ENCODE measurements at places on chromosomes 6 and 20. TPM values are rescaled to one million over a fixed set of nuclear protein-coding genes. Genes with fewer than 3 reads are reported as not detected.

- no peak for DNase-seq
- H3K27me3 ChIP-seq: no peaks in the 10 kb centered on the region
- H3K27ac ChIP-seq: no peak overlapping the region
- no peaks in the 10 kb centered on the region for H3K4me1 ChIP-seq
- H3K36me3 ChIP-seq: no peaks in the 10 kb centered on the region
Measured at GRCh38 chr20:48025661-48026060, 240.4 kb upstream of the SULF2 start.

- peak overlapping the region; percentile 77 for H3K27ac ChIP-seq
- H3K4me3 ChIP-seq: no peak overlapping the region
- no peak for DNase-seq
Measured at GRCh38 chr6:137414599-137414998, 79.6 kb downstream of the OLIG3 start.

Gene SPATS1
- not detected for total RNA-seq

DNA sequence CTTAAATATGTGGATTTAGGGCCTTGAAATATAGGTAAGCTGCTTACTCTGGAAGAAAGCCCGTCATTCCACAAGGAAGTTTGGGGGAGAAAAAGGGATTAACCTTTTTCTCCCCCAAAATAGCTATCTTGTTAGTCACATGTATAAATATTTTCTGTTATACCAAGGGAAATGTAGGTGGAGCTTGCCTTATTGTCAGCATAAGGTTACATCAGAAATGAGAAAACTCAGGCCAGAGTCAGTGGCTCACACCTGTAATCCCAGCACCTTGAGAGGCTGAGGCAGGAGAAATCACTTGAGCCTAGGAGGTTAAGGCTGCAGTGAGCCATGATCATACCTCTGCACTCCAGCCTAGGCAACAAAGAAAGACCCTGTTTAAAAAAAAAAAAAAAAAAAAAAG lies 129.9 kb downstream of the LRFN2 start:
- no peak overlapping the region for H3K4me3 ChIP-seq
- no peaks in the 10 kb centered on the region for H3K27me3 ChIP-seq
- no peak for DNase-seq
- H3K36me3 ChIP-seq: no peaks in the 10 kb centered on the region
- no peak overlapping the region for H3K27ac ChIP-seq
- no peaks in the 10 kb centered on the region for H3K4me1 ChIP-seq

DNA sequence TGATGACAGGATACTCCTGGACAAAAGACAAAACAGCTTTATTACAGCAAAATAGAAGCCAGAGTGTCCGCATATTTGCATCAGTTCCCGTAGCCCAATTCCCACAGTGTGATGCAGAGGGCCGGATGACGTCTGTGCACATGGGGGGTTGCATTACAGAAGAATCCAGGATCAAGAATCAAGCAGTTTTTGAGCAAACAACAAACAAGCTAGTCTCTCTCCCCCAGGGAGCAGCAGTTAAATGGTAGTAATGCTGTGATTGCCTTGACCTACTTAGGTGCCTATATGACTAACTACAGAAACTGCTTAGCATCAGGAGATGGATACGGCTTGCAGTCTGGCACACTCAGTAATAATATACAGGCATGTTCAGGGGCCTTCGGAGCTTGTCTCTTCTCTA lies 3.2 kb upstream of the SDHAF4 start:
- H3K4me3 ChIP-seq: no peak overlapping the region
- peaks cover 2% of the 10 kb centered on the region for H3K4me1 ChIP-seq
- H3K27me3 ChIP-seq: no peaks in the 10 kb centered on the region
- no peak overlapping the region for H3K27ac ChIP-seq
- no peaks in the 10 kb centered on the region for H3K36me3 ChIP-seq
- no peak for DNase-seq

GRCh38 chr20:19977373-19977770 lies 39.8 kb upstream of the NAA20 start:
- DNase-seq: no peak
- no peaks in the 10 kb centered on the region for H3K36me3 ChIP-seq
- no peak overlapping the region for H3K27ac ChIP-seq
- H3K4me1 ChIP-seq: peaks cover 13% of the 10 kb centered on the region
- H3K4me3 ChIP-seq: no peak overlapping the region

Gene NOX3
- total RNA-seq: not detected

DNA sequence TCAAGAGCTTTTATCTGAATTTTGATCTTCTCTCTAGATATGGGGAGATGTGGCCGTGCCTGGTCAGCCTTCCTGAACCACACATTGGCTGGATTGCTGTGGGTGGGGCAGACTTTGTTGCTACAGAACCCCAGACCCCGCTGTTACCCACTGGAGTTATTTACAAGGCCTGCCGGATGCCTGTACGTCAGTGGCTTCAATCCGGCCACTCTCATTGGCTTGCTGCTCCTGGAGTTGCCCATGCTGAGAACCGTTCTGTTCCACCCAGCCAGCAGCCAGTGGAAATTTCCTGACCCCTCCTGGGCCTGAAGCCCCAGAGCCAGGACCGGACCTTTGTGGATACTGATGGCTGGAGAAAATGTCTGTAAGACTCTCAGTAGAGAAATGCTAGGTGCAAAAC lies 101.9 kb downstream of the TFAP2C start:
- no peak overlapping the region for H3K27ac ChIP-seq
- peaks cover 19% of the 10 kb centered on the region for H3K27me3 ChIP-seq
- no peaks in the 10 kb centered on the region for H3K36me3 ChIP-seq

- DNase-seq: no peak
- no peaks in the 10 kb centered on the region for H3K36me3 ChIP-seq
- H3K4me3 ChIP-seq: no peak overlapping the region
- no peak overlapping the region for H3K27ac ChIP-seq
- H3K4me1 ChIP-seq: no peaks in the 10 kb centered on the region
- H3K27me3 ChIP-seq: no peaks in the 10 kb centered on the region
Measured at GRCh38 chr20:54485631-54486030, 10.2 kb downstream of the DOK5 start.

DNA sequence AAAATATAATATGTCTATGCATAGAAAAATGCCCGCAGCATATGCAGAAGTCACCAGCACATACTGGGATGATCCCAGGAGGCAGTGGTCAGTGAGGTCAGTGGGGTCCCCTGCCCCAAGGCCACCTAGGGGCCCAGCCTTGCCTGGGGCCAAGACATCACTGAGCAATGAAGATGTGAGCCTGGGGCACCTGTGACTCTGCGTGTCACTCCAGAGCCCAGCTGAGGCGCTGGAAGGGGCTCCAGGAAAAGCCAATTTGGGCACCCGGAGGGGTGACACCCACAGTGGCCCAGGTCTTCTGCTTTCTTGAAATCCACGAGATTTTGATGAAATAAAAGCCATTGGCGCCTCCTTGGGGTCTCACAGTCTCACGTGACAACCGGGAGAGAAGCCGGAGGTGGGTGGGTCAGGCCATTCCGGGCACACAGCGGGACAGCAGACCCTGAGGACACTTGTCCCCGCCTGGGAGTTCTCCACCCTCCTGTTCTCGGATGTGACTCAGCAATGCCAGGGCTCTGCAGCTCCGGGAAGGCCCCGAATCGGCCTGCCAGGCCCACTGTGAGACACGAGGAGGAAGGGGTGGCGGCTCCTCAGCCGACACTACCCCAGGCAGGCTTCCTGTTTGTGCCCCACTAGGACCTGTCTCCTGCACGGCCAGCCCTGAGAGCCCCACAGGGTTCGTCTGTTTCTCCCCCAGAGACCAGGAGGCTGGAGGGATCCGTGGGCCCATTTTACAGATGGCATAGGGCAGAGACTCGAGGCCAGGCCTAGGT lies 24.4 kb upstream of the SLCO4A1 start:
- peak; percentile 43 for DNase-seq
- H3K4me3 ChIP-seq: no peak overlapping the region
- peaks cover 13% of the 10 kb centered on the region for H3K27me3 ChIP-seq
- peak overlapping the region; percentile 44 for H3K27ac ChIP-seq

DNA sequence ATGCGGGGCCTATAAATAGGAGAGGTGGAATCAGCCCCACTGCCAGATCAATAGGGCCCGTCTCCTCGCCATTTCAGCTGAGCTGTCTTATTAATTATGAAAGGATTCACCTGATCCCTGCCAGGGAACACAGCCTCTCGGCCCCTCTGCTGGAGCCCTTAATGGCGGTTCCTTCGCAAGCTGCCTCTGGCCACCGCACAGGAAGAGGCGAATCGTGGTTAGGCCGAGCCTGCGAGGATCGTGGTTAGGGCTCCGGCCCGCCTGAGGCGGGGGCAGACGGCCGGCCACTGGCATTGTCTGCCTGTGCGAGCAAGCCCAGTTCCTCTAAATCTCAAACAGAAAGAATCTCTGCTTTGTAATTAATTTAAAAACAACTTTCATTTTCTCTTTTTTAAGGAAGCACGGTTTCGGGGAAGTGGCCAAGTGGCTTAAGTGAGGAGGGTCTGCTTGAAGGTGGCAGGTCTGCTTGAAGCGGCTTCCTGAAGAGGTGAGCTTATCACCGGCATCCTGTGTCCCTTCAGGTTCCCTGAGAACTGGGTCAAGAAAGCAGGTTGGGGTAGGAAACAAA lies 9.2 kb downstream of the NRN1 start:
- DNase-seq: no peak
- H3K27me3 ChIP-seq: peaks cover 91% of the 10 kb centered on the region
- H3K27ac ChIP-seq: no peak overlapping the region
- H3K4me1 ChIP-seq: peaks cover 27% of the 10 kb centered on the region
- H3K4me3 ChIP-seq: peak overlapping the region; percentile 55
- H3K36me3 ChIP-seq: no peaks in the 10 kb centered on the region

- no peak for DNase-seq
- H3K4me1 ChIP-seq: peaks cover 11% of the 10 kb centered on the region
- H3K27ac ChIP-seq: no peak overlapping the region
- no peaks in the 10 kb centered on the region for H3K27me3 ChIP-seq
- peaks cover 22% of the 10 kb centered on the region for H3K36me3 ChIP-seq
Measured at GRCh38 chr6:158070513-158070912, 88.8 kb downstream of the SYNJ2 start.

- H3K27ac ChIP-seq: no peak overlapping the region
- no peak overlapping the region for H3K4me3 ChIP-seq
- no peak for DNase-seq
- H3K36me3 ChIP-seq: no peaks in the 10 kb centered on the region
- H3K27me3 ChIP-seq: no peaks in the 10 kb centered on the region
Measured at GRCh38 chr20:5870568-5870981, 79.8 kb downstream of the TRMT6 start.

Gene CYP39A1
- total RNA-seq: not detected

GRCh38 chr20:63502671-63503172 lies 3.8 kb upstream of the EEF1A2 start:
- DNase-seq: no peak
- H3K27me3 ChIP-seq: no peaks in the 10 kb centered on the region
- peaks cover 17% of the 10 kb centered on the region for H3K4me1 ChIP-seq
- no peaks in the 10 kb centered on the region for H3K36me3 ChIP-seq
